ENCODE measurements at places on chromosomes 12 and 14.

- DNase-seq, result no peak
These were observed 848.0 kb downstream of the DIO2 start for GRCh38 chr14:79363291-79363690.

DNA sequence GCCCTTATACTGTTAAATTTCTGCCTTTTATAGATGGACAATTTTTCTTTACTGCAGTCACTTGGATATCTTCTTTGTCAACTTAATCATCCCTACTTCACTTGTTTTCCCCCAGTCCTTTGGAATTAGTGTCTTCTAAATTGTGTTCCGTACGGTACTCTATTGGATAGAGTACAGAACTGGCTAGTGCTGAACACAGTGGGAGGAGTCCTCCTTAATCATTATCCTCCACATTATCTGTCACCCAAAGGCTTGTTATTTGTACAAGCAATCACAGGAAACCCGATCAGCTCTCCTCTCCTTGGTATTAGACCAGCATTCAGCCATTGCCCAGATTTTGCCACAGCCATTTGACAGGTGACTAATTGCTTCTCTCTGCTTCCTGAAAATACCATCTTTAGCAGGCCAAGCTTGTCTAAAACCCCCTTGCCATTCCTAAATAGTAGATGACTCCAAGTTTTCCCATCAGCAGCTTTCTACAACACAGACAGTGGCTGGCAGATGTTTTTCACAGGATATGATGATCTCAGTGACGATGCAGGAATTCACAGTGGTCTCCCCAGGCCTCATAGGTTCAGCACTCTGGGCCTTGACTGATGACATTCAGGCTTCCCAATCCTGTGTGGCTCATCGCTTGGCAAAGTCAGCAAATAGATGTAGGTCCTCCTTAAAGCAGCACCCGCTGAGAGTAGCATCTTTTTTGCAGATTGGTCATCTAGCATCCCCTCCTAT is 216.0 kb upstream of the RGS6 start:
- no peak for DNase-seq

DNA sequence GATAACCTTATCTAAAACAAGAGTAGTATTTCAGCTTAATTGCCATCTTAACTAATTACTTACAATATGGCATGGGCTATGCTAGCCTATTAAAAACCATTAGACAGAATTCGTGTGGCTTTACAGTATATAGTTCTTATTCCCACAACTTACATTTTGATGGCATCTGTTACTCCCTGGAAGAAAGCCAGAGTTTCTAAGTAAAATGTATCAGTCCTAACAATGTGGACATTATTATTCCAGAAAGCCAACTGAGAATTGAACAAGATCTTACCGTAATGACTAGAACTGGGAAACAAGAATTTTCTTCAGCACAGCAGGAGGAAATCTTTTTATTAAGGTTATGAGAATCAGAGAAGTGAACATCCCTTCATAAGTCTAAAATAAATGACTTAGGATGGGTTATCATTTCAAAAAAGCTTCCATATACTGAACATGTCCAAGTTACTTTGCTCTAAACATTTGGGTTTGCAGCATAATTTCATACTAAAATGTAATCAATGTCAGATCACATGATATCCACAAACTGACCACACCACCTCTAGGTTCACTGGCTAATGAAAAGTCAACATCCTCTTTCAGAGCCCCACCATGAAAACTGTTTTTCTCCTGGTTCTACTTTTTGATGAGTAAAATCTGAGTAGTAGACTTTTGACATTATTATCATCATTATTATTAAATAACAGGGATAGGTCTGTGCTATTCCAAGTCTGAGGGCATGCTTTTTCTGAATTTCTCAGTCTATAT is 179.7 kb downstream of the SSPN start:
- no peak for DNase-seq

DNA sequence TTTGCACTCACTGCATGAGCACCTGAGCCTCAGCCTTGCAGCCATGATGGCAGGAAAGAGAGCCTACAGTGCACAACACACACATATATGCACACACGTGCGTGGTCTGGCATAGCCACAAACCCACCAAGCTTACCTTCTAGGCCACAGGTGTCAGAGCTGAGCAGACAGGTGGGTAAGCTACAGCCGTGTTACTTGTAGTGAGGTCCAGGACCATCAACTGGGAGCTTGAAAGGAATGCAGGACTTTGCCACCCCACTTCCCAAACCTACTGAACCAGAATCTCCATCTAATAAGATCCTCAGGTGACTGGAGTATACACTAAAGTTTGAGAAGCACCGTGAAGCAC is 2.7 kb downstream of the ASIC1 start:
- DNase-seq, result no peak

DNA sequence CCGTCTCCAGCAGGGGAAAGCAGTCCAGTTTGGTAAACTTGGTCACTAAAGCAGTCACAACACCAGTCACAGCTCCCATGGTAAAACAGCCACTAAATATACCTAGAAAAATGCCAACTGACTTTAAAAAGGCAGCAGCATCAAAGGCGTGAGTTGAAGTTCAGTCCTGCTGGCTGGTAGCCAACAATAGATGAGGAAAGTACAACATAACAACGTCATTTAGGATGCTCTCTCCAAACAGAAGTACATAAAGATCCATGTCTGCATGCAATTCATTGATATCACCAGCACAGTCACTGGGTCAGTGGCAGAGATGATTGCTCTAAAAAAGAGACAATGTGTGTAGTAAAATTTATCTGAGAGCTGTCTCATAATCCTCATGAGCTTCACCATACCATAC is 59.3 kb upstream of the TMPO start:
- DNase-seq, result no peak

GRCh38 chr12:75766263-75767160 is 255.1 kb upstream of the KRR1 start:
- no peak for DNase-seq

DNA sequence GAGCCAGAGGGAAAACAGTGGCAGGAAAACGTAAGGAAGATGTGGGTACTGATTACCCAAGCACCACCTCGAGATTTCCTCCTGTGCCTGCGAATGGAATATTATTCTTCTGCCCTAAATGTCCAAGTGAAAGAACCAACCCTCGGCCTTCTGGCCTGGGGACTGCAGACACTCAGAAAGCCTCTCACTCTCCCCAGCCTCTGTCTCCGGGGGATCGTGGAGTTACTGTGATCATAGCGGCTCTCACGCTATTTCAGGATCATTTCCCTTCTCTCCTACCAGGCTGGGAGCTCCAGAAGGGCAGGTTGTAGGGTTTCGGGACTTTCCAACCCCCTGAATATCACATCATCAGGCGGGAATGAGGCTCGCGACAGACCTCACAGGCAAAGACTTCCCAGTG is 68.9 kb downstream of the KDM2B start:
- no peak for DNase-seq

DNA sequence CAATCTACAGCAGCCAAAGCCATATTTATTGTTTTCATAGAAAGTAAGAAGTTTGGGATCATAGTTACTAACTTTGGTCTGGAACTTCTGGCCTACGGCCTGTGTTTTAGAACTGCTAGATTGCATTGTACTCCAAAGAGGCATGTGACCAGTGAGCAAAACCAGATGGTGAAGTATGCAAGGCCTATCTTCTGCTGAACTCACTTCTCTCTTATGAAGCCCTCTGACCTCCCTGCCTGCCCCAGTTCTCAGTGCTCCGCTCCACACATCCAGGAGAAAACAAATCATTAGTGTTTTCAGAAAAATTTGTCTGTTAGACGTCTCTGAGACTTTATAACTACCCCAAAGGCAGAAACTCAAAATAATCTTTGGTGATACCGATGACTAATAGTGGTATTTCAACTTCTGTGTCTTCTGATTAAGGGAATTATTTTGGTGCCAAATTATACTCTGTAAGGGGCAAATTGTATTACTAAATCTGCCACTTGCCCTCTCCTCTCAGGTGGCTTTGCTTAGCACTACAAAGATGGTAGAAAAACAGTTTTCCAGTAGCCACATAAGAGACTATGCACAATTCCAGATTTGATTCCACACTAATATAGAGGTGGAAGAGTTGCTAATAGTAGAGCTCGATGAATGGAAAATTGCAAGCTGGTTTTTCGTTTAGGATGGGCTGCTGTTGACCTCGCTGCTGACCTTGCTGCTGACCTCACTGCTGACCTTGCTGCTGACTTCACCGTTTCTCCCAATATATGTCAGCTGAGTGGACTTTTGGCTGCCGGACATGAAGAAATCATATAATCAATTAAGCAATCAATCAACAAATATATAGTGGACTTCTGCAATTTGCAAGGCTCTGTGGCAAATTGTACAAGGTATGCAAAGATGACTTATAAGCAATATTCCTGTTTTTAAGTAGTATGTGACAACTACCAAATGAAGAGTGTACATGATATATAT is 147.5 kb downstream of the KITLG start:
- DNase-seq, result no peak

GRCh38 chr12:123491056-123491455 is 33.1 kb downstream of the SNRNP35 start:
- no peak for DNase-seq

DNA sequence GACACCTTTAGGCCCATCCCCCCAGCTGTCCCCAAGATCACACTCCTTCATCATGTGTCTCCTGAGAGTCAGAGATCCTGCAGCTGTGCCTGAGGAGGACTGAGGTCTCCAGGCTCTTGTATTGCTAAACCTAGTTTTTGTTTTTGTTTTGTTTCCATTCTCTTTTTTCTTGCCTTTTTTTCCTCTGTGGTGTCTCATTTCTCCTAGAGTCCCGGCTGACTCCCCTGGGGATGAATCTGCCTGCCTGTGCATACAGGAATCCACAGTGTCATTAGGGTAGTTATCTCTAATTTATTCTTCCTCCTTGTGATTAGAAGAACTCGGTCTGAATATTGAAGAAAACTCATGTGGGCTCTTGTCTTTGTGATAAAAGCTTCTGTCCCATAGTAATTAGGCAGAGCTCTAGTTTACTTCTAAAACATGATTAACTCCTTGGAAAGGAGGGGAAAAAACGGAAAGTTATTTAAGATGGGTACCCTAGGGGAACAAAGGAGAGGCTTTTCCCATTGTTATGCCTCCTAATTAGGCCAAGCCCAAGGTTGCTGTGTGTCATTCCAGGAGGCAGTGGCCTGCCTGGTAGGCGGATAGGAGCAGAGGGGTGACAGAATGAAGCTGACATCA is 343.2 kb downstream of the ZFP36L1 start:
- no peak for DNase-seq

DNA sequence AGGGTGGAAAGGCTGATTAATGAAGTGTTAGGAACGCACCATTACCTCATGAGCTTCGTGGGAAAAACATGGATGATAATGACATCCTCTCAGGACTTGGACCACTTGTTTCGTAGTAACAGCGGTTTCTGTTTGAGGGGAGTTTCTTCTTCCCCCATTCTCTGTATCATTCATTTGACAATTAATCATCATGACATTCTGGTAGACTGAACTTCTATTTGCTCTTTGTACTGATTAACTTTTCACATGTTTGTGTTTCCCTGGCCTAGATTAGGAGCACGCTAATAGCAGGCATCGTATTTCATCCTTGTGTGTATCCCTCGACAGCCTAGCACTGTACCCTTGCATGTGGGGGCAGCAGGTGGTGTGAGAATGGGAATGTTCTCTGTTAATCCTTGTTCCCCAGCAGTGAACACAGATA is 8.0 kb downstream of the LRRC74A start:
- no peak for DNase-seq
